ENCODE measurements at places on chromosomes 2 and 18.

DNA sequence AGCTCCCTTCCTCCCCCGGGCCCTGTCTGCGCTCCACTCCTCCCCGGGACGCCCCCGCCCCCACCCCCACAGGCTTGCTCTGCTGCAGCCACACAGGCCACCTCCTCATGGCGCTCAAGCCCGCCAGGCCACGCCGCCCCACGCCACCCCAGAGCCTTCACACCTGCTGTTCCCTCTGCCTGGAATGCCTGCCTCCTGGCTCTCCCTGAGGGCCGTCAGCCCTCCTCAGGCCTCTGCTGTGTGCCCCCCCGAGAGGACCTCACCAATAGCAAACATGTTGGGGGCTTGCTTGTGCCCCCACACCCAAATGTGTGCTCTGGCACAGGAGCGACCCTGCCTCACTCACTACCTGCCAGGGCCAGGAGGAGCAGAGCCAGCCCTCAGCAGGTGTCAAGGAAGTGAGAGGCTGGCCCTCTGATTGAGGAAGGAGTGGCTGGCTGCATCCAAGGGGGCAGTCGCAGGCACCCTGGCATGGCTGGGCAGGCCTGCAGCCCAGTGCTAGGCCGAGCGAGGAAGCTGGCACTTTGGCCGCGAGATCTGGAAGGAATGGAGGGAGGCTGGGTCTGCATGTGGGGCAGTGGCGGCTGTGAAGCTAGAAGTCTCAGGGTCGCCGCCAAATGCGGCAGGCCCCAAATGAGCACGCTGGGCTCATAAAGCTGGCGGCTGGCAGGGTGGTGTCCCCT, 86.5 kb downstream of the INHBB start:
- no peak for DNase-seq

DNA sequence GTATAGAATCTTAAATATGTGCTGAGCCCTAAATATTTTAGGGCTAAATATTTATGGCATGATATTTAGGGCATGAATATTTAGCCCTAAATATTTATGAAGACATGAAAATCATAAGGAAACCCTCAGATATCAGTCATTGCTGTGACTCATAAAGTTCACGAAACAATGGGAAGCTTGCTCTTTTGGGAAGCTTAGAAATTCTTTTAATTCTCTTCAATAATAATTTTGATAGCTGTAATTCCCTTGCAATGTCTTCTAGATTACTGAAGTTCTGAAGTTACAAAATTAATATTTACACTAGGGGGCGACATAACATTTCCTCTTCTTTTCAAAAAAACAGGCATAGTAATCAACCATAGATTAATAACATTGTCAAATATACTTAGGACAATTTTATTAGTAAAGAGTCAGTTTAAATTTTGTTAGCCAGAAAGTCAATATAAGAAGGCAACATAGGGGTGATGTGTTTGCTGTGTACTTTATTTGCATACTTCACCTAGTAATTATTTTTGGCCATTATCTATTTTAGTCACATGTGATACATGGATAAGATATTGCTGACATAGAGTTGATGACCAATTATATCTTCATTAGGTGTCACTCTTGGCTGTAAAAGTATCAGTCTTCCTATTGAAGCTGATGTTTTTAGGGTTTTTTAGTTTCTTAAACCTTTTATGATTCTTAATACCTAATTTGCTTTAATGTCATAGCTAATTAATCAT, 13.2 kb downstream of the ZNF804A start:
- DNase-seq, result peak; percentile 74

DNA sequence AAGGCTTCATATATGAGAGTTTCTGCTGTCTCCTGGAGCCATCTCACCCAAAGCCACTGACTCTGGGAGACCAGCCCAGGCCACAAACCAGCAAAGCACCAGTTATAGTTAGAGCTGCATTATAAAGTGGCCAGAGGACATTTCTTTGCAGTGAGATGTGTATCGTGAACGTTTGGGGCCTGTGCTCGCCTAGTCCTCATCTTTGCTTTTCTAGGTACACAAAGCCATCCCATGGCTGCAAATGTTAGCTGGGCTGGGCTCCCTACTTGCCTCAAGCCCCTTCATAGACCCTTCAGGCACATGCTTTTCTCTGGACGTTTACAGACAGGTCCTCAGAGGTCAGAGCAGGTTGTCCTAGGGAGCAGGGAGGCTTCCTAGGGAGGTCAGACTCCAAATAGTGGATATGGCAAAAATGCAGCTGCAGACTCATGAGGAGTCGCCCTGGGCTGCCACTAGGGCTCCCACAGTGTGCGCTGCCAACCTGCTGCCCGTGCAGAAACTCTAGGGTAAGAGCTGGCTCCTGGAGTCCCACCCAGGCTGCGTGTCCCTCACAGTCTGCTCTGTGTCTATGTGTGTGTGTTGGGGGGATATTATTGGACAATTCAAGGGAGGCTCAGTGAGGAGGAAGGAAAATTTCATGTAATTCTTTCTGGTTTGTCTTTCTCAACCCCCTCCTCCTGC, 141.0 kb downstream of the RPIA start:
- no peak for DNase-seq

GRCh38 chr2:199757233-199757870, 93.6 kb downstream of the FTCDNL1 start:
- no peak for DNase-seq

DNA sequence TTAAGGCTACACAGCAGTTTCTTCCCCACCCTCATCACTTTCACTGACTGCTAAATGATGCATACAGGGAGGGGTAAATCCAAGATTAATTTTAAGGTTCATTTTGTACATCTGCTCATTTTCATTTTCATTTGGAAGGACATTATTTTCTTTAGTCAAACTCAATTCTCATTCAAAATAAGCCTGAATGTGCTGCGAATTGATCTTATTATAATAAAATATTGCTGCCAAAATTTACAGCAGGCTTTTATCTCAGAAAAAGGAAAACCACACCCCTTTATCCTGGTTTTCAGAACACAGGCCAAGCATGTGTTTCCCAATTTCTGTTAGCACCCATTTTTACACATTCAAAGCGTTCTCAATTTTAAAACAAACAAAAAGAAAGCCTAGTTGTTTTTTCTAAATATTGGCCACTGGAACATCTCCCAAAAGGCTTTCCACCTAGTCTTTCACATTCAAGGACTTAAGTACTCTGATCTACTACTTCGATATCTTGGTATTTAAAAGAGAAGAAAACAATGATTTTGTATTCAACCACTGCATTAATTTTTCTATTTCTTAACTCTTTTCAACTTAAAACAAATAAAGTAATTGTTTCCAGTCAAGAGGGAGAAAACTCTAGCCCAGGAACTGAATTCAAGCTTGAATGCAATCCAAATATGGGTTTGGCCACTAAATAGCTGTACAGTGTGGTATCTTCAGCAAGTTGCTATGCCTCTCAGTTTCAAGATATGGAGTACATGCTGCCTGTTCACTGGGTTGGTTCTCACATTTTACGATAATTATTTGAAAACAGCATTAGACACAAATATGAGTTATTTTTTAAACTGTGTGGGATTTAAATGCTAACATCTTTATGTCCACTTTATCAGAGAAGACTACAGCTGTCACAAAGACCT, 52.5 kb downstream of the CDH2 start:
- no peak for DNase-seq

DNA sequence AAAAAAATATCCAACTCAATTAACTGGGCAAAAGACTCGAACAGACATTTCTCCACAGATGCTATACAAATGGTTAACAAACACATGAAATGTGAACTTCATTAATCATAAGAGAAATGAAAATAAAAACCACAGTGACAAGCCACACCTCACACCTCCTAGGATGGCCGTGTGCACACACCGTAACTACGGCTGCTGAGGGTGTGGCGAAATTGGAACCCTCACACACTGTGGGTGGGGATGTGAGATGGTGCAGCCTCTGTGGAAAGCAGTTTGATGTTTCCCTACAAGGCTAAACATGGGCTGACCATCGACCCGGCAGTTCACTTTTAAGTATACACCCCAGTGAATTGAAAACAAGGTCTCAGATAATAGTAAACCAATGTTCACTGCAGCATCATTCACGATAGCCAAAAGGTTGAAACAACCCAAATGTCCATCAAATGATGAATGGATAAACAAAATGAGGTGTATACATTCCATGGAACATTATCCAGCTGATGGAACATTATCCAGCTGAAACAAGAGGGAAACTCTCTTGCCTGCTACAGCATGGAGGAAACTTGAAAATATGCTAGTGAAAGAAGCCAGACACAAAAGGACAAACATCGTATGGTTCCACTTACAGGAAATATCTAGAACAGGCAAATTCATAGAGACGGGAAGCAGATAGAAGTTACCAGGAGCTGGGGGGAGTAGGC, 32.2 kb downstream of the ZAP70 start:
- DNase-seq, result no peak

GRCh38 chr2:150812664-150813367, 325.3 kb upstream of the RND3 start:
- DNase-seq, result no peak

All from OCI-M1 (cell line).